ENCODE measurements at places on chromosomes 4 and X.
A peak's percentile ranks its signal among the peaks of the same experiment; 100 is the strongest.

GRCh38 chrX:154733066-154733425 lies 17.8 kb downstream of the GAB3 start:
- DNase-seq, result peak; percentile 76

- peak; percentile 1 for DNase-seq
Measured at GRCh38 chr4:189279188-189279587, 661.5 kb upstream of the FRG1 start.

- peak; percentile 15 for DNase-seq
Measured at GRCh38 chr4:1813915-1814314, 20.8 kb downstream of the FGFR3 start.

DNA sequence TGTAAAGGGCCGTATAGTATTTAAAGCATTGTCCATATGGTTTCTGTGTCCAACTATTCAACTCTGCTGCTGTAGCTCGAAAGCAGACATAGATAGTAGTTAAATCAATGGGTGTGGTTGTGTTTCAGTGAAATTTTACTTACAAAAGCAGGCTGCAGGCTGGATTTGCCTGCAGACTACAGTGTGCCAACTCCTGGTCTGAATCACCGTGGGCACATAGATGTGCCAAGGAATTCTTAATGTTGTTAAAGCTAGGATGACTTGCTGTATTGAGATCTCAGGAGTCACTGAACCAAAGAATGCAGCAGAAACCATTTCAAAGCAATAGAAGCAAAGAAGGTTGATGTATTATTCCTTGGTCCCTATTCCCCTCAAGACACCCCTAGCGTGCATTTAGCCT lies 379.0 kb downstream of the STIM2 start:
- DNase-seq, result peak; percentile 34

GRCh38 chr4:48375651-48376304 lies 34.4 kb downstream of the SLAIN2 start:
- DNase-seq, result peak; percentile 91

DNA sequence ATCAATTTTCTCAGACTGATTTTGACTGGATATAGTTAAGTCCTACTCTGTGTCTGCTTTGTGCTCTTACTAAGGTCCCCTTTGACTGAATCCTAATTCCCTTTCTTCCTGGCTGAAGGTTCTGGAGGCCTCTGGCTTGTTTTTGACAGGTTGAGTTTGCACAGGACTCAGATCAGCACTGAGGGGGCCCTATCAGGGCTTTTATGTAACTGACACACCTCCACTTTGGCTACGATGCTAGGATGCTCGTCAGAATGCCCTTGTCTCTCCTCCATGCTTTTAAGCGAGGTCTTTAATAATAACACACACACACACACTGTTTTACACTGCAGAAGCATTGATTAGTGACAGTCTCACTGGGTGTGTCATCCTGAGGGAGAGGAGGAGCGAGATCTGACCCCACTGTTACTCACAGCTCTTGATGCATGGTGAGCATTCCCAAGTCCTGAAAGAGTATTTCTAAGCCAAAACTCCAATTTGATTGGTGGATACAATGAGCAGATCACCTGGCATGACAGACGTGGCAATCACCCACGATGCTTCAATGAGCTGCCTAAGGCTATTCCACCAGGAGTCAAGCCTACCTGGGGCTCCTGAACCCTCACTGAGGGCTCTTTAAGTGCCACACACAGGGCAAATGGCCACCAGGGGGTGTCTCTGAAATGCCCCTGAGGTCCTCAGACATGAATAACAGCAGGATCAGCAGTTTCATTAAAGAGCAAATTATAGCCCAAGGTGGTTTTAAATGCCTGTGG lies 130.4 kb upstream of the CPEB2 start:
- peak; percentile 40 for DNase-seq

- no peak for DNase-seq
Measured at GRCh38 chr4:136524039-136524438, 1008.3 kb downstream of the PCDH18 start.

DNA sequence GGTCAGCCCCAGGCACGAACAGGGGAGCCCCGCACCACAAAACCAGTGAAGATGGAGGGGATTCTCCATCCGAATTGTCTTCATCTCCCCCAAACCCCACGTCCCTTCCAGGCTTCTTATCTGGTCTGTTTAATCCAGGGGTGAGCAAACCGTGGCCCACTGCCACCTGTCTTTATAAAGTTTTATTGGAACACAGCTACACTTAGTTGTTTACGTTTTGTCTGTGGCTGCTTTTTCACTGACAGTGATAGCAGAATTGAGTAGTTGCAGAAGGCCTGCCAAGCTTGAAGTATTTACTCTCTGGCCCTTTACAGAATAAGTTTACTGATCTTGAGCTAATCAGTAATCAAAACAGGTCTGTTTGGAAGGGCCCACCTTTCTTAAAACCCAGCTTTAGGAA lies 324.0 kb downstream of the ARHGAP10 start:
- DNase-seq, result no peak

- DNase-seq, result no peak
Measured at GRCh38 chr4:88012647-88013046, 5.2 kb downstream of the PKD2 start.

GRCh38 chrX:48945517-48946348 lies 11.7 kb downstream of the OTUD5 start:
- DNase-seq, result peak; percentile 51

GRCh38 chr4:144711700-144712456 lies 65.9 kb downstream of the HHIP start:
- no peak for DNase-seq

GRCh38 chr4:148780426-148781005 lies 338.3 kb upstream of the NR3C2 start:
- DNase-seq, result no peak

DNA sequence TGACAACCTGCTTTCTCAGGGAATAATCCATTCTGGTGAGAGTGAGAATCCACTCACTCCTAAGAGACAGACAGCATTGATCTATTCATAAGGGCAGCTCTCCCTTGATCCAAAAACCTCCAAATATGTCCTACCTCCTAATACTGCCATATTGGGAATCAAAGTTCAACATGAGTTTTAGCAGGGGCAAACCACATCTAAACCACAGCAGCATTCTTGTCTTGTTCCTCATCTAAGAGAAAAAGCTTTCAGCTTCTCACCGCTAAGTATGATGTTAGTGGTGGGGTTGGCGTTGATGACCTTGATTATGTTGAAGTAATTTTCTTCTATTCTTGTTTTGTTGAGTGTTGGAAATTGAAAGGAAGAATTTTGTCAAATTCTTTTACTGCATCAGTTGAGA lies 69.6 kb downstream of the SERTM2 start:
- DNase-seq, result no peak

DNA sequence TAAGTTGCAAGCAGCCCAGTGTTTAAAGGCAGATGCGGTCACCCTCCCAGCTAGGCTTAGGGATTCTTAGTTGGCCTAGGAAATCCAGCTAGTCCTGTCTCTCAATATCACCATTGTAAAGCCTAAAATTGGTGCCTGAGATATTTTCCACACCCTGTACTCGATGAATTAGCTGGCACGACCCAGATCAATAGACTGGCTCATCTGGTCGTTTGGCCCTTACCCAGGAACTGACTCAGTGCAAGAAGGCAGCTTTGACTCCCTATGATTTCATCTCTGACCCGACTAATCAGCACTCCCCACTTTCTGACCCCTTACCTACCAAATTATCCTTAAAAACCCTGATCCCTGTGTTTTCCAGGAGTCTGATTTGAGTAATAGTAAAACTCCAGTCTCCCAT lies 384.9 kb upstream of the SLC7A11 start:
- DNase-seq, result peak; percentile 58

DNA sequence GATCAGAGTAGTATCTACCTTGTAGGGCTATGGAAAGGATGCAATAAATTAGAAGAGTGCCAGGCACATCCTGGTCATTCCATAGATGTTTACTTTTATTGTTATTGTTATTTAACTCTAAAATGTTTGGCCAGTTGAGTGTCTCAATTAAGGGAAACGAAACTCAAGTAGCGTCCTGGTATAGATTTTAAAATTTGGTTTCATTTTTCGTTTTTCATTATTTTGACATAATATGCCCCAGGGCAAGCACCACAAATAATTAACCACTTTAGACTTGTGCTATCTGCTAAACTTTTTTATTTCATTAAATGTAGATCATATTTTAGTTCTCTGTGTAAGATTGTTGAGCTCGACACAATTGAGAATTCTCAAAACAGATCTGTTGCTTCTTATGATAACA lies 179.7 kb upstream of the PRPS2 start:
- DNase-seq, result no peak

- DNase-seq, result peak; percentile 37
Measured at GRCh38 chr4:33996075-33996718, 2248.1 kb downstream of the ARAP2 start.

DNA sequence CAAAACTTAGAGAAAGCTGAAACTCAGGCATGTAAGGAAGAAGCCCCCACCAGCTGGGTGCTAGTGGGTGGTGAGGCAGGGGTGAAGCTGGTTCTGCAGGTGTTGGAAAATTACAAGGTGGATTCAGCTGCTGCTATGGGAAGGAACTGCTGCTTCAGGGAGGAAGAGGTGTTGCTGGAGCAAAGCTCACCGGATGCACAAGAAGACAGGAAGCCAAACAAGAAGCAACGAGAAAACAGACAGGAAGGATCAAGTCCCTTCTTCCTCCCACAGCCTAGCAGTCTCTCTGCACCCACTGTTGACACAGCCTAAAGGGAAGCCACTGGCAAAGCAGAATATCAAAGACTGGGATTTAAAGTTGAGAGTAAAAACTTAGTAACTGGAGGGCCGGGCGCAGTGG lies 100.2 kb upstream of the JADE1 start:
- DNase-seq, result no peak

GRCh38 chr4:133147921-133148689 lies 989 bp upstream of the PCDH10 start:
- DNase-seq, result peak; percentile 21

GRCh38 chr4:44668526-44668925 lies 9.7 kb upstream of the GUF1 start:
- peak; percentile 4 for DNase-seq

GRCh38 chr4:175470131-175470530 lies 341.9 kb downstream of the GPM6A start:
- no peak for DNase-seq

DNA sequence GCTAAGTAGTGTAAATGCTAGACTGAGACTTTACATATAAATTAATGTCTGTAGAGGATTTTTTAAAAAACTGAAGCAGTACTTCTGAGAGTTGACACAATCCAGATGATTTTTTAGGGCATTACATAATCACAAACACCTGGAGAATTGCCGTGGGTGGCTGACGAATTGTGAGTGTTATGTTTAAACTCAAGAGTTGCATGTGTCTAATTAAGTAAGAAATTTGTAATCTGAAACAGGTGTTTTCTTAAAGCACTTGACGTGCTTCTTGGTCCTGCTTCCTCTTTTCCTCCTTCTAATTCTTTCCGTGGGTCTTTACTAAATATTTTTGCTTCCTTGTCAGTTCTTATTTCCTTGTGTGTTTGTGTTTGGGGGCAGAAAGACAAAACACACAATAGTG lies 27.8 kb downstream of the PIR start:
- DNase-seq, result peak; percentile 85

DNA sequence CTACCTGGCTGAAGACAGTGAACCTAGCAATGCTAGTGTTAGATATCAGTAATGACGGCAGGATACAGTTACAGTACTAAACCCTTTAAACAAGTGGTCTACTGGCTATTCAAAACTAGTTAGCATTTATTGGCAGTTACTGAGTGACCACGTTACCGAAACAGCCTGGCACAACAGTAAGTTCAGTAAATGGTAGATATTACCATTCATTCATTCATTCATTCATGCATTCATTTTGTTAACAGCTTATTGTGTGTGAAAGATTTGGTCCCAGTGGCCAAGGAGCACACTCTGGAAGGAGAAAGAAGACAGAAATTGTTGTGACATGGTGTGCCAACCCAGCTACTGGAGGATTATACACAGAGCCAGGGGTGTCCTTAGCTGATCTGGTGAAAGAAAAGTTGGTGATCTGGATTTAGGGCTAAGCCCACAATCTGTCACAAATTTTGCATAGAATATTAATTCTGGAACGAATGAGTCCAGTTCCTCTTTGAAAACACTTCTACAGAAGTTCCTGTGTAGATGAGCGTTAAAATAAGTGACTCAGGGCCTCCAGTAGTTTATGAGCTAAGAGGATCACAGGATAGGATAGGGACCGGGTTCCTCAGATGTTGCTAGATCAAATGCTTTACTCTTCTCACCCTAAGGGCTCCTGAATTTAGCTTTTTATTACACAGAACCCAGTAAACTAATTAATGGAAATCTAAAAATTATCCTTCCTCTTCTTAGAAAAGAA lies 179.1 kb downstream of the CBR4 start:
- DNase-seq, result no peak

DNA sequence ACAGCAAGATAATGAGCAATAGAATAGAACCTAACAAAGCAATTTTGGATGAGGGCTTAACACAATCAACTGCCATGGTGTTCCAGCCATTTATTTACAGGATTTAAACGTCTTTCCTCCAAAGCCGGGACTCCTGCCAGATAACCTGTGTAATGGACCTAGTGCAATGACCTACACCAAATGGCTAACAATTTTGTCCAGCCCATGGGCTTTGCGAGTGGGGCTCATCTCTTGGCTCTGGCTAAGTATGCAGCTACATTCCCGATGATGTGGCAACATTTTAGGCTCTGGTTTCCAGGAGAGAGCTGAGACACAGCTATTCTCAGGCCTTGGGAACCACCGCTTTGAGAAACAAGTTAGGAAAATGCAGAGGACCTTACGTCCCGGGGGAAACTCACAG lies 822.3 kb upstream of the FTHL17 start:
- no peak for DNase-seq

DNA sequence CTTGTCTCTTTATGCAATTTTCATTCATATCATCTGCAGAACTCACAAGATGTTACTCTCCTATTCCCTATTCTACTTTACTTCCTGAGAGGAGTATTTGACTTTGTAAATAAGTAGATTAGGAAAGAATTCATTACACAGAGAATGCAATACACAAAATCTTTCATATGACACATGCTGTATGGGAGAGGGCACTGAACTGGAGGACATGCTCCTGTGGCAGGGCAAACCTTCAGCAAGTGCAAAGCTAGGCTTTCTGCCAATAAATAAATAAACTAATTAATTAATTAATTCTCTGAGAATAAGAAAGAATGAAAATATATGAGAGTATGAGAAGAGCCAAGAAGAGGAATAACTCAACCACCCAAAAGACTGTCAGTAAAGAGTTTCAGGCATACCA lies 33.9 kb downstream of the THAP9 start:
- DNase-seq, result no peak
